ENCODE measurements at places on chromosomes 2 and 18. TPM values are rescaled to one million over a fixed set of nuclear protein-coding genes. Genes with fewer than 3 reads are reported as not detected.

DNA sequence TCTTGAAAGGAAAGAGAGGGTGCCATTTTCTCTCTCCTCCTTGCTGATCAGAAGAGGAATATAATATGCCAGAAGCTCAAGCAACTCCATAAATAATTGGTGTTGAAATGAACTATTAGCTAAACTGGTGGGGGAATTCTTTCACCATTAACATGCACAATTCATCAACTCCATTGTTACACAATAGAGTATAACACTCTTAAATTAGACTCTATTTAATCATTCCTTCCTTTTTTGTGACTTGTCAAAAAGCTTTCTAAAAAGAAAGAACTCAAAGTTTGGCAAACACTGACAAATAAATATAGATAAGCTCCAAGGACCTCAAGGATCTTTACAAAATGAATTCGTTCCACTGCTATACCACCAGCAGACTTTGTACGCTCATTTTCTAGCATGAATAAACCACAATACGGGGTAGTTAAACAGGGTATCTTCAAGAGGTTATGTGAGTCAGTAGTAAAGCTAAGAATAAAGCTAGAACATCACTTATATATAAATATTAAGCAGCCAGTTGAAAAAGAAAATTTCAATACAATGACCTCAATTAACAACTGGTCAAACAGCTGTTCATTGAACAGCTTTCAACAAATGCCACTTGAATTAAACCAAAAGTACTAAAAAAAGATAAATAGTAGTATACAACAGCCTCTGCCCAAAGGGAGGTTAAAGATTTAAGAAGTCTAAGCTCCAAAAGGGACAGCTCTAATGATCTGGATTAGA, 6.4 kb downstream of the TRAK2 start:
- DNase-seq = no peak

DNA sequence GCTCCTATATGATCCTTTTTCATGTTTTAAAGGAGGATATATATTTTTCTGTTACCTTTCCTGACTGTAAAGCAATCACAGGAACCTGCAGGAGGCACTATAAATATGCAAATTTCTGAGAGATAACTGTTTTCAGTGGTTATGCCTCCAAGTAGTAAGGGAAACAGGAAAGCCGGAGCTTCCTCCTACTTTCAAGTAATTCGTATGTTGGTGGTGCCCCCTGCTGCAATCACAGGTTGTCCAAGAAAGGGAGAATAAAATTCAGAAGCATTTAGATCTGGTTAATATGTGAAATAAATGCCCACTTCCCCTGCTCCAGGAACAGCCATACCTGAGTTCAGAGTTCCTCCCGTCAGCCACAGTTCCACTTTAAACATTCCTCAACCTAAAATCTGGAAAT, 12.0 kb upstream of the BCL11A start:
- peak; percentile 38 for DNase-seq

- DNase-seq = no peak
These were observed 62.6 kb downstream of the ARHGEF4 start for GRCh38 chr2:130899306-130899705.

- no peak for DNase-seq
These were observed 11.2 kb downstream of the MRPL19 start for GRCh38 chr2:75657798-75658197.

DNA sequence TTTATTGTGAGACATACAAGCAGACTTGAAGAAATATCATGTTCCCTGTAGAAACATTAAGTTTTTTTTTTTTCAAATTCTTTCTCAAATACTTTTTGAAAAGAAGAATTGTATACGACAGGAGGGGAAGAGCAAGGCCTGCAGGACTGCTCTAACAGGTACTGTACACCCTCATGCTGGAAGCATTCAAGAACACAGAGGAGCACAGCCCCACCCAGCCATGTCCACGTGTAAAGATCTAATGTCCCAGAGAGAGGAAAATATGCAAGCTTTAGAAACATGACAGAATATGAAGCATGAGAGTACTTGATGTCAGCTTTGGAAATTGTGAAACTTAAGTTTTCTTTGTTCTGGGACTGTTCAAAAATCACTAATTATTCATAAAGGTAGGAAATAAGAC, 191.6 kb downstream of the TTC32 start:
- DNase-seq = no peak

DNA sequence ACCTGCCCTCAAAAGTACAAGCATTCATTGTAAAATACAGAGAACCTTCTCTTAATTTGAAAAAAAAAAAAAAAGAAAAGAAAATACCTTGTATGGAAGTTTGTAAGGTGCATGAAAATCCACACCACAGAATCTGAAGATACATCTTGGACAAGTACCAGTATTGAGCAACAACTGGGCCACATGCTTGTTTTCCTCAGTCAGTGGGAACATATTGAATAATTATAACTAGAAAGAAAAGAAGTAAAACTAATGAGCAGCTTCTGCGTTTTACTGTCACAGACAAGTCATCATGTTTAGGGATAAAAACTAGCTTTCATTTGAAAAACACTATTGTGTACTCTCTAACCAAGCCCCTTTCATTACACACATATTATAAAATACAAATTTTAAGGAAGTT, 5.8 kb upstream of the PEX13 start:
- DNase-seq = no peak

GRCh38 chr18:23133860-23134779, 1.2 kb upstream of the CABLES1 start:
- DNase-seq = no peak

- DNase-seq = no peak
These were observed 104.9 kb downstream of the STPG4 start for GRCh38 chr2:47050021-47050760.

- DNase-seq = no peak
These were observed 72.5 kb downstream of the MTCL1 start for GRCh38 chr18:8777846-8778245.

DNA sequence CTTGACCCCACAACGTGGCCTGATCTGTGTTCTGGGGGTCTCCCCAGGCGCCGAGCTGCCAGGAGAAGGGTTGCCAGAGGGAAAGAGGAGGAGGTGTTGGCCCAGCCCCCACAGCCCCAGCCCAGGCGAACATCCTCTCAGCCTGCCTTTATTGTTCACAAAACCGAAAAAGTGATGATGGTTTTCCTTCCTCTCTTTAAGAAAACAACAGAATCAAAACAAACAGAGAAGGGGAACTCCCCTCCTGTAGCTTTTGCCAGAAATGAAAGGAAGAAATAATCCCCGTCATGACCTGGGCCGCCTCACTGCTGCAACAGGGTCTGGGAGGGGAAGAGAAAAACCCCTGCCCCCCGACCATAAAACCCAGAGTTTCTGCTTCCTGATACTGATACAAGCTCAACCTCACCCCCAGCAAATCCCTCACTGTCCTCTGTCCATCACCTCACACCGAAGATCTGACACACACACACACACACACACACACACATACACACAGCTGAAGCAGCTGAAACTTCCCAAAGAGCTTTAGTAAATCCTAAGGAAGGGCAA, 52.0 kb downstream of the ZFP36L2 start:
- no peak for DNase-seq

GRCh38 chr2:63192169-63192888, 141.7 kb downstream of the OTX1 start:
- DNase-seq = no peak

- no peak for DNase-seq
These were observed 15.4 kb upstream of the PMAIP1 start for GRCh38 chr18:59884351-59884750.

GRCh38 chr2:135783439-135783838, 41.8 kb downstream of the UBXN4 start:
- DNase-seq = no peak

DNA sequence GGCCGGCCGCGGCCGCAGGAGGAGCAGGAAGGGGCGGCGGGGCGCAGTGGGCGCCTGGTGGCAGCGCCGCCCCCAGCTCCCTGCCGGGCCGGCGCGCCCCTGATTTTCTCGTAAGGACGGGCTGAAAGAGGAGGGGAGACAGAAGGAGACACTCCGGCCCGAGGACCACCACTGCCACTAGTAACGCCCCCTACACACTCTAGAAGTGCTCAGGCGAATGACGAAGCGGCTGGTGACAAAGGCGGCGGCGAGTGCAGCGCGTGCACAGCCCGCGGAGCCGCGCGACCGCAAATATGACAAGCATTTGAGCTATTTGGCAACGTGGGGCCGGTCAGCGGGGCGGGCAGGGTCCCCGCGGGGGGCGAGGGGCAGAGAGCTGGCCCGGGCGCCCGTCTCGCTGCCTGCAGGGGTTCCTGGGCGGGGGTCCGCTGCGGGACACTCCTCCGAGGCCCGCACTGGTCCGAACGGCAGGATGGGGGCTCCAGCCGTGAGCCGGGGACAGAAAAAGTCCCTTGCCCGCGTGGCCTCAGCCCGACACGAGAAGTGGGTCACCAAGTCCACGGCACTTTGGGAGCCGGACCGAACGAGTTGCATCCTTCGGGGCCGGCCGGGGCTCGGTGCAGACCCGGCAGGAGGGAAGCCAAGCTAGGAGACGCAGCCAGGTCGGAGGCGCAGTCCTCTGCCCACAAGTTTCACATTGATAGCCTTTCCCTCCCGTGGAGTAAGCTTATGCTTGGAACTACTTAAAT, 524 bp upstream of the SERTAD2 start:
- peak; percentile 82 for DNase-seq

GRCh38 chr2:1704631-1705556, 39.4 kb downstream of the PXDN start:
- DNase-seq = no peak

DNA sequence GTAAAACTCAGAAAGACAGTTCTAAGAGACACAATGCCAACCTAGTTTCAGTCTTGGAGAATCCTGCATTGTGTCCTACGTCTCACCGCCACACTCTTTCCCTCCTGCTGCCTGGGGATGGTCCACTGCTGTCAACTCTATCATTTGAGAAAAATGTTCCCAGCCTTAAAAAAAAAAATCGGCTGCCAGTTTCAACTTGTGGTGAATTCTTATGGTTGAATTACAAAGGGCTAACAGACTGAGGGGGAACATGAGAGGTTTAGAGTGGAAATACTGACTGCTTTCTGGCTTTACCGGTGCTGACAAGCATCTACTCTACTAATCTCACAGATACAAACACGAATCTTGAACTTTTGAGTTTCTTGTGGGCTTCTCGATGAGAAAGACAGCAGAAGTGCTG, 74.0 kb downstream of the NAB1 start:
- DNase-seq = no peak

- DNase-seq = no peak
These were observed 57.9 kb downstream of the BAZ2B start for GRCh38 chr2:159558479-159558878.

GRCh38 chr2:147222506-147222905, 622.3 kb upstream of the ACVR2A start:
- DNase-seq = no peak

DNA sequence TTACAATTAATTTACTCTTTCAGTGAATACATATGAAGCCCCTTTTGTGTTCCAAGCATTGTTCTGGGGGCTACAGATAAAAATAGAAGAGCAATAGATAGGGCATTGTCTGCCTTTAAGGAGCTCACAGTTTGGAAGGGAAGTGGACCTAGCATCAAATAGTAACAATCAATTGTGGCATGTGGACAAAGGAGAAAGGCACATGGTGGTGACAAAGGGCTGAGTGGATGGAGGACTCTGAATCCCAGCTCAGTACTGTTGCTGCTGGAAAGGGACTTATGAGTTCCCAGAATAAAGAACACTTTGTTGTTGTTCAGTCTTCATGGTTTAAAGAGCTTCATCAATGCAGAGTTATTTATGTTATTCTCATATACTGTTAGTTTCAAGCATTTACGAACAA, 217.7 kb downstream of the HRH4 start:
- DNase-seq = no peak

DNA sequence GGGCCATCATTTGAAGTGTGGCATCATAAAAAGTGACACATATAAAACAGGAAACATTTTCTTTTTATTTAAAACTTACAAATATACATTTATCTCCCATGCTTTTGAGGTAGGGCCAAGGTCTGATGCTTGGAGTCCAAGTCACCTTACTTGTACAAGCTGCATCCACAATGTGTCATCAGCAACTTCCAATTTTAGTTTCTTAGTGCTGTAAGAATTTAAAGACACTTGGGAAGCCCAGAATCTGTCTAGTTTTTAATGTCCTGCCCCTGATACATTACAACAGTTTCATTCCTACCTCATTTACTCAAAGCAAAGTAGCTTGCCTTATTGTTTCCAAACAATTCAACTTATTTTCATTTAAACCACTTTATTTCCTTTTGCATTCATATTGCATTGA, 297.7 kb downstream of the MTX2 start:
- DNase-seq = no peak

DNA sequence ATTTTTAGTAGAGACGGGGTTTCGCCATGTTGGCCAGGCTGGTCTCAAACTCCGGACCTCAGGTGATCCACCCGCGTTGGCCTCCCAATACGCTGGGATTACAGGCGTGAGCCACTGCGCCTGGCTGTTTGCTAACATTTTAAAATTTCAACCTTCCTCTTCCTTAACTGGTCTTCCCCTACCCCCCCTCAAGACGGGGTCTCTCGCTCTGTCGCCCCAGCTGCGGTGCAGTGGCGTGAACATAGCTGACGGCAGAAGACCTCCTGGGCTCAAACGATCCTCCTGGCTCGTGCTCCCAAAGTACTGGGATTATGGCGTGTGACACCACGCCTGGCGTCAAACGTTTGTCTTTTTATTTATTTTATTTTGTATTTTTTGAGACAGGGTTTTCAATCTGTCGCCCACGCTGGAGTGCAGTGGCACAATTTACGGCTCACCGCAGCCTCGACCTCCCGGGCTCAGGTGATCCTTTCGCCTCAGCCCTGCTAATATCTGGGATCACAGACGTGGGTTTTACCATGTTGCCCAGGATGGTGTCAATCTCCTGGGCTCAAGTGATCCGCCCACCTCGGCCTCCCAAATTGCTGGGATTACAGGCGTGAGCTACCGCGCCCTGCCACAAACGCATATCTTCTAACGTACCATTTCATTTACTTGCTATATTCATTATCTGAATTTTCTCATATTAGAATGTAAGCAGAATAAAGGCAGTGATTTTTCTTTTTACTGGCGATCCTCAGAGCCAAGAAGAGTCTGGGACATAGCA, 984 bp upstream of the MSH2 start:
- no peak for DNase-seq

- no peak for DNase-seq
These were observed 402.5 kb upstream of the DDX18 start for GRCh38 chr2:117411983-117412382.

The AGPS gene
- 89.0 TPM for total RNA-seq

The NOSTRIN gene
- total RNA-seq = not detected

The RND3 gene
- total RNA-seq = 62.6 TPM

The MYO7B gene
- 1.3 TPM for total RNA-seq

The MTCL1 gene
- 20.5 TPM for total RNA-seq

The TNS1 gene
- 10.5 TPM for total RNA-seq

Measured in HT1080 (cell line).